CMK (cell line): ENCODE measurements at places on chromosomes 4 and X.

DNA sequence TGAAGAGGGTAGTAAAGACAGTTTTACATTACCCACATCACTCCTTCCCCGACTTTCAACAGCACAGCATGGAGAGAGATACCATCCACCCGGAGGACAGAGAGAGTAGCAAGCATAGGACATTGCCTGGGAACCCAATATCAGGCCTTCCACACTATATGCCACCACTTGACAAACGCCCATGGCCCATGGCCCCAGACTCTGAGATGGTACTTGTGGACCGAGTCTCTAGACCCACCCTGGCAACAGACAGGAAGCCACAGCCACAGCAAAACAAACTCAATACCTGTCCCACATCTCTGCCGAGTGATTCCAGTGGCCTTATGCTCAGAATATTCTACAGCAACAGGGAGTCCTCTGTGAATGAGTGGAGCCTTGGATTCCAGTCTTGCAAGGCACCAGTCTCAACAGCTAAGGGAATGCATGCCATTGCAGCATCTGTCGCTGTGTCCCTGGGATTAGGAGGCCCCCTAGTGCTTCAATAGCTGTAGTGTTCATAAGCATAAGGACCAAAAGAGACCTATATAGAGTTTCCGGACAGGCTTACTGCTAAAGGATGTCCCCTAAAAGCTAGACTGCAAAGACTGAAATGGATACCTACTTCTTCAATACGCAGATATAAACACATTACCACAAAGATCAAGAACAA, 14.7 kb upstream of the CT55 start:
- DNase-seq, result peak; percentile 9

DNA sequence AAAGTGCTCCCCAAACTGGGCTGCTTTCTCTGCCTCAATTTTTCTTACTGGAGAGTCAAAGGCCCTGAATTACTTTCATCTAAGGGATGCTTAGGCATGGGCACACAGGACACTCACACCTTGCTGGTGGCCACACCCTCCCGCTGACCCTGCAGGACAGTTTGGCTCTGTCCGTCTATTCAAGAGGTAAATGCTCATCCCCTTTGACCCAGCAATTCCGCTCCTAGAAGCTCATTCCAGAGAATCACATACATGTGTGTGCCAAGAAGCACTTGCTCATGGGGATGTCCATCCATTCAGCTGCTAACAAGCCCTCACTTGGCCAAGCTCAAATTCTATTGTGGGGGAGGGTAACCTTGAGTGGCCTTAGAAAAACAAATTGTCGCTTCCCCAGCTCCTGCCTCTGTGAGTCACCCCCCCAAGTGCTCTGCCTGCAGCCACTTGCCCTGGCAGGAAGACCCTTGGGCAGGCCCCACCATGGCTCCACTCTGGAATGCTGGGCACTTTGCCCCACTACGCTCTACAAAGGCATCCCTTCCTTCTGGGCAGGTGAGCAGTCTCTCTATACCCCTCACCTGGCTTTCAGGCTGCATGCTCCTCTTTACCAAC, 54.5 kb downstream of the HTRA3 start:
- DNase-seq, result no peak

GRCh38 chr4:36841583-36842326, 402.8 kb upstream of the NWD2 start:
- DNase-seq, result no peak

DNA sequence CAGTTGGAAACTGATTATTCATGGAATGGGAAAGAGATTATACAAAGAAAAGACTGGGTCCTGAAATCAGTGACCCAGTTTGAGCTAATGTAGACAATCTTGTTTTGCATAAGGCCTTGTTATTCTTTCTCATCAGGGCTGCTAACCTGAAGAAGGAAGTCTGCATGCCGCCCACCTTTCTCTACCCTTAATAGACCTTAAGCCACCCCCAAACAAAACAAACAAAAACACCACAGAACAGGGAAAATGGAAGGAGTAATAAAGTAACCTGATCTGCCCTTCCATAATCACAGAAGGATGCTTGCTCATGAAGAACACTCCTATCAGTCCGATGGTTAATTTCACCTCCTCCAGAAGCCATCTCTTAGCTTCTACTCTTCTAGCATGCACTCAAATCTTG, 288.1 kb downstream of the FRMPD4 start:
- DNase-seq, result no peak

- DNase-seq, result no peak
Measured at GRCh38 chr4:176054942-176055341, 10.7 kb upstream of the WDR17 start.

GRCh38 chr4:10225096-10225495, 108.5 kb upstream of the WDR1 start:
- peak; percentile 37 for DNase-seq

DNA sequence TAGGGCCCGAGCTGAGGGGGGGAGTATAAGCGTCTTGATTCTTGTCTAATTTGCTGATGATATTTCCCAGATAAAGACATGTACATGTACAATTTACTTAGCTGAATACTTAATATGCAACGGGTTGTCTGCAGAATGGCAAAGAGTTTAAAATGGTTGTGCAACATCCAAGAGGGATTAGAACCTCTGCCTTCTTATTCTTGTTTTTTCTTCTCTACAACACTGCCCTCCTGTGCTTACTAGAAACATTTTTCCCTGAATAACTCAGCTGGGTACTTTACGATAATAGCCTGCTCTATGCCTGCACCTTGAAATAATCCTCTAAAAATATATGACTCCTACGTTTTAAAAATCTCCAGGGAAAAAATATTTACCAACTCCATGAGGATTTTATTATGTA, 41.8 kb downstream of the INTS12 start:
- no peak for DNase-seq

DNA sequence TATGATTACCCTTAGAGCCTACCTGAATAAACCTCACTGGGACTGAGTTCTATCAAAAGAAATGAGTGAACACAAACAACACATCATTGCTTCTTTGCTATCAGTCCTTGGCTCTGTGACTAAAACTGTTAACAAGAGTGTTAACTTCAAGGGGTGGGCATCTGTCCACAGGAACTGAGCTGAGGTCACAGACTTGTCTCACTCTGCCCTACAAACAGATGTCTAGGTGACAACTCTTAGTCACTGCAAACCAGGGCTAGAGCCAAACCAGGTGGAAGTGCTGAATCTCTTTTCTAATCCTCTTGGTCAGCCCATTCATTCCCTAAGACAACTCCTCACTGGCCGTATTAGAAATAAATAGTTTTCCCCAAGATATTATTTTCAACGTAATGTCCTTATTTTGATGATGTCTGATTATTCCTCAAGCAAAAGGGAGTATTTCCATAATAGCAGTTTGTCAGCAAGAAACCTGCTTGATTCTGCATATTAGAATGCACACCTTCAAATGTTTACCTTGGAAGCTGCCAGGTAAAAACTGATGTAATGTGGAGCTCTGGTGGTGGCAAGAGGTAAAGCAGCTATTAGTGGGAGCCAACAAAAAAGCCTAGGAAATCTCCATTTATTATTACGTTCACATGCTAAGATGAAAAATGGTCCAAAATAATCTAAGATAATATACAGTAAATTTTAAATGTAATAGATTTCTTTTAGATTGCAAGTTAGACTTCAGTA, 4.0 kb downstream of the COL25A1 start:
- DNase-seq, result no peak

DNA sequence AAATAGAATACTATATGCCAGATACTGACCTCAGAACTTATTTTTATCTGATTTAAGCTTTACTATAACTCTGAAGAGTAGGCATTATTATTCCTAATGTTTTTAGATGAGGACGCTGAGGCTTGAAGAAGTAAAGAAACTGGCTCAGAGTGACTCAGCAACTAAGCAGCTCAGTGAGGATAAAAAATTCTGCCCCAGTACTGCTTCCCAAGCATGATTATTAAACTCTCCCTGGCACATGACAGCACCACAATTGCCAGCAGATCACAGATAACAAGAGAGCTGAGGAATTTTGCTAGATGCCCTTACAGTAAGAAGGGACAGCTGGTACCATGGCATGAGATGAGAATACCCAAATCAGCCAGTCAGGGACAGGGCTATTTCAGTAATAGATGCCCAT, 219.4 kb downstream of the NKX6-1 start:
- no peak for DNase-seq

GRCh38 chr4:168886351-168886750, 123.7 kb downstream of the CBR4 start:
- no peak for DNase-seq

DNA sequence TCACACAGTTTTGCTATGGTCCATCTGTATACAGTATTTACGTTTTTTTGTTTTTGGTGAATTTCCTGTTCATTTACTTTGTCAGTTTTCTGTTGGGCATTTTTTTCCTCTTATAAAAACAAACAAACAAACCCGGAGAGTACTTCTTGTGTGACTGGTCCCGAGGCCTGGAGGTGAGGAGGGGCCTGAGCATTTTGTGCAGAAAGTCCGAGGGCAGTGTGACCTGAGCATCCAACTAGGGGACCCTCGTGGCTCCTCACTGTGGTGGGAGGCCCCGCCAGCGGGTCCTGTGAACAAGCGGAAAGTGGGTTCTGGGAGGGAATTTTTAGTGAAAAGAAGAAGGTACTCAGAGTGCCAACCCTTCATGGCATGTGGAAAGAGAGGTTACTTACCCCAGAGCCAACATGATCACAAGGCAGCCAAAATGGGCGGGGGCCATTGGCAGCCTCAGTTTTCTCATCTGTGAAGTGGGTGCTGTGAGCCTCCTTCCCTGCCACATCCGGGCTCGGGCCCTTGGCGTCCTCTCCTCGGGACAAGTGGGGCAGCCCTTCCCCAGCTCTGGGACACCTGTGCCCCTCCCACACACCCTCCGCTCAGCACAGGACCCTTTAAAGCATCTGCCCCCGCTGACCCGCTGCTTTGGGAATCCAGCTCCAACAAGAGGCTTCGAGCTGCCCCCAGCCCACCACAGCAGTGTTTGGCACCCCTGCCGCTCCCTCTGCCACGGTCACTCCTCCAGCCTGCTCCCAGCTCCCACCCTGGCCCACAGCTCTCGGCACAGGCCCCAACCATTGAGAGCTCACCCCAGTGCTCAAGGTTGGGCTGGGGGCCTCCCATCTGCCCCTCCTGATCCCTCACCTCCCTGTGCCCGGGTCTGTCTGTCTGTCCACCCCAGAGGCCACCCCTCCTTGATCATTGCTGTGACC, 22.8 kb upstream of the GPR78 start:
- DNase-seq, result no peak

- no peak for DNase-seq
Measured at GRCh38 chr4:142353149-142353738, 492.9 kb downstream of the INPP4B start.

GRCh38 chrX:124605511-124605910, 259.1 kb downstream of the SH2D1A start:
- DNase-seq, result no peak

GRCh38 chrX:112662559-112663427, 16.9 kb downstream of the LHFPL1 start:
- no peak for DNase-seq

DNA sequence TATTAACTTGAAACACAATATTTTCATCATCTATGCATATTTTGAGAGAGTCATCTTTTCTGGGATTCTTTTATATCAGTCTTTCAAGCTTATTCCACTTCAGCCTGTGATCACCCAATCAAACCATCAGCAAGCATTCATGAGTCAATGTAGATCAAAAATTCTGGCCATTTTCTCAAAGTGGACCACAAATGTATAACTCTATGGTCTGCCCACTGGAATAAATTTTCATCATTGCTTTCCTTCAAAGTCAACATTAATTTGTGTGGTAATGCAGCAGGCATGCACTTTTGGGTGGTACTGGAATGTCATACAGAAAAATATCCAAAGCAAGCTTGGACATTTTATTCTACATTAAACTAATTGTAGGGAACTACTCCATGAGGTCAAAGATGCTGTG, 1013.0 kb downstream of the STIM2 start:
- DNase-seq, result no peak

GRCh38 chrX:106306391-106306947, 138.4 kb downstream of the PWWP3B start:
- no peak for DNase-seq

DNA sequence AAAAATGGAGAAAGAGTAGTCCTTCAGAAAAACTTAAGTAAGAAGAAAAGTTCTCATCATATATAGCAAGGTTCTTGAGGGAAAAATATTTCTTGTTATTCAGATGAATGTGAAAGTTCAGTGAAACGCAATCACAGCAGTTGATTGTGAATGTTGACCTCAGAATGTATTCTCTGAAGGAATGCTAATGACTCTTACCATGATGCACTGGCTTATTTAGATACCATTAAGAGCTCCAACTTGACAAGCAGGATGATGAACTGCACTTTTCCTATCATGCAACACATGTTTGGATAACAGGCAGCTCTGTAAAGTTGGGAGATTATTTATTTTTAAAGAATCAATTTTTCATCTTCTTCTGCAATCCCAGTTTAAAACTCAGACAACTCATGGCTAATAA, 115.5 kb upstream of the MYOZ2 start:
- DNase-seq, result no peak

GRCh38 chr4:6938237-6938636, 28.6 kb downstream of the TBC1D14 start:
- DNase-seq, result peak; percentile 71

DNA sequence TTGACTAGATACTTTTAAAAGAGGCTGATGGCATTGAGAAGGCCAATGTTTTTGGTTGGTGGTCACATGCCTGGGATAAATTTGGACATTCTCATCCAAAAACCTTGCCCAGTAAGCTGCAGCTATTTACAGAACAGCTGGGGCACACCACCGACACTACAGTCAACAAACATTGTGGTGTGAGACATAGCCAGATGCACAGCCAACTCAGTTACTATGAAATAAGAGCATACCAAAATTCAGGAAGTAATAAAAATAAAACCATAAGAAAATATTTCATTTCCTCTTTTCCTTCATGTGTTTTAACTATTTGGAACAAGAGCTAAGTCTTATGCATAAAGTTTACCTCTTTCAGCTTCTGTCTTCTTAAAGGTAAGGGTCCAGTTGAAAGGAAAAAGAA, 8.8 kb downstream of the PPM1K start:
- DNase-seq, result no peak

- no peak for DNase-seq
Measured at GRCh38 chrX:12790885-12791256, 341 bp upstream of the PRPS2 start.

DNA sequence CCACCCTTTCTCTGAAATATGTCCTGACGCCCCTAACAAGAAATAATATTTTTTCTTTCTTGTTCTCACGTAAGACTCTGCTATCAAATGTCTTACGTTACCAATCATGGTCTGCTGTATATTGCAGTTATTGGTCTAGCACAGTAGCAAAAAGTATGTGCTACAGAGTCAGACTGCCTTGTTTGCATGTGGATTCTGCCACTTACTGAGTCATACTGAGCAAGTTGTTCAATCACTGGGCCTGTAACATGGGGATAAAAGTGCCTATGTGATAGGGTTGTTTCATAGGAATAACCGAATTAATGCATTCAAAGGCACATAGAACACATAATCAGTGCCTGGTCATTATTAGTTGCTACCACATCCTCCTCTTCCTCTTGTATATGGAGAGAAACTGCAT, 14.1 kb downstream of the RPGR start:
- DNase-seq, result no peak

GRCh38 chr4:85243857-85244256, 231.1 kb upstream of the ARHGAP24 start:
- DNase-seq, result no peak

DNA sequence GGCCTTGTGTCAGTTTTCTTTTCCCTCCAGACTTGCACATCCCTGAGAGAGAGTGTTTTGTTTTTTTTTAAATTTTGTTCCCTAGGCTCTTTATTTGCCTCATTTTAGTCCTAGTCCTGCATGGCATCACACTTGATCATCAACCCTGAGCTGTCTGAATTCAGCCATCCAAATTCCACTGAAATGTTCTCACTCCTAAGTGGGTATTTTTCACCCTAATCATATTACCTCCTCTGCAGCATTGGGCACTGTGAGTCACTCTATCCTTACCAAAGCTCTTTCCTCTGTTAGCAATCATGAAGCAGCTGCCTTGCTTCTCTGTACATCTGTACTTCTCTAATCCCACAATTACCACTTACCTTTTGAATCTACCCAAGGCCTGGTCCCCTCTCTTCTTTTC, 356.6 kb upstream of the MAGEB2 start:
- no peak for DNase-seq
